HFF-Myc (cell line): ENCODE measurements at places on chromosomes 2 and 18.

- DNase-seq, result no peak
These were observed 37.4 kb downstream of the CHN1 start for GRCh38 chr2:174967691-174968260.

- no peak for DNase-seq
These were observed 204.9 kb upstream of the ACVR2A start for GRCh38 chr2:147639891-147640290.

GRCh38 chr2:96093528-96093927 is 22.8 kb downstream of the ADRA2B start:
- DNase-seq, result no peak

GRCh38 chr2:200174433-200175216 is 131.9 kb upstream of the SPATS2L start:
- DNase-seq, result no peak

- no peak for DNase-seq
These were observed 2.7 kb downstream of the BMPR2 start for GRCh38 chr2:202378662-202379358.

DNA sequence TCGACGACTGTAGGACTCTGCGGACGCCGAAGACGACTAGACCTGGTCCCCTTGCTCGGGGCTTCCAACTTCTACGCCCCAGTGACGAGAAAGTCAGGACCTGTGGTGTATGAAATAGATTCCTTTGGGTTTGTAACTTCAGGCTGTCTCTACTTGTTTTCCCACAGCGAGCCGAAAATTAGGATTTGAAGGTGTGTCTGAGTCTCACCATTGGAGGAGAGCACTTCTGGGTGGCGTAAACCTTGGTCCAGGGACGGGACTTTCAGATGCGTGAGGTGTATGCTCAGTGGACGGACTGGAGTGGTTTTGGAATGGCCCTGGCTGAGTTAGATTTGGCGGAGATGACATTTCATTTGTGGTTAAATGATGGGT is 1.3 kb downstream of the BIRC6 start:
- no peak for DNase-seq

- no peak for DNase-seq
These were observed 52.0 kb upstream of the CALCRL start for GRCh38 chr2:187499941-187500532.

DNA sequence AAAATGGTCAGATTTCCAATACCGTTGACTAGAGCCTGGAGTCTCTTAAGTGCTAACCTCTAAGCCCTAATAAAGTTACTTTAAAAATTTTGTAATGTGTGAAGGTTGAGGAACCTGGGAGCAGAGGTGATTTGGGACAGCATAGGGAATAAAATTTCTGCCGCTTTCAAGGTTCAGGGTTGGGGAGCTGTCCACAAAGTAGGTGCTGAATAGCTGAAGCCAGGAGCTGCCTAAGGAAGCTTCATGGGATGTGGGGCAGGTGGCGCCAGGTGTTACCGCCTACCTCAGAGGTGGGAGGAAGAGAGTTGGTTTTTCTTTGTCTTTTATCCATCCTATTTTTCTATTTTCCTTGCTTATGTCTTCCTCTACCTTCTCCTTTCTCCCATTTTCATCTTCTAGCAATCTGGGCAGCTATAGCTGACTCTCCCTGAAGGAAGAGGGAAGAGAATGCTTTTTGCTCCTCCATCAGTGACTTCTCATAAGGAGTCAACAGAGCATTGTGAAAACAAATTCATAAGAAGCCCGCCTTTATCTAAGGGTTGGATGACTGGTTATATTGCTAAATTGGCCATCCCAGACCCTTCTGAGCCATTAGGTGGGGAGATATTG is 178.7 kb downstream of the CLIP4 start:
- no peak for DNase-seq

- peak; percentile 94 for DNase-seq
These were observed 56.9 kb upstream of the CCDC141 start for GRCh38 chr2:179106676-179107428.

GRCh38 chr2:102619414-102620319 is at the start of gene SLC9A2:
Gene SLC9A2, plus strand, starts transcription at chr2:102619553. Its CDS starts 296 bp downstream, at chr2:102619849.
- no peak for DNase-seq

DNA sequence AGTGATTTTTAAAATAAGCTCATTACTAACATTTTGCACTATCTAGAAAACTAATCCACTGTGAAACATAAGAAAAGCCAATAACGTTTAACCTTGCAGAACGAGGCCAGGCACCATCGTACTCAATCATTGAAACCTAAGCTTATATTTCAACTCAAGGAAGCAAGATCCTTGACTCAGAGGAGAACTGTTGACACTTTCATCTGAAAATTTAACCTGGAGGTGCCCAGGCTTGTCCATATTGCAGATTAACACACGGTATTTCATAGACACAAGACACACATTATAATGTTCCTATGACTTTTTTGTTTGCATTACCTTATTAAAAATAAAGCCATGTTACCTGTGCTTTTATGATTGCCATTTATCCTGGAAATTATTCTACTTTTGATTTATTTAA is 89.6 kb downstream of the ZNF385B start:
- DNase-seq, result no peak

DNA sequence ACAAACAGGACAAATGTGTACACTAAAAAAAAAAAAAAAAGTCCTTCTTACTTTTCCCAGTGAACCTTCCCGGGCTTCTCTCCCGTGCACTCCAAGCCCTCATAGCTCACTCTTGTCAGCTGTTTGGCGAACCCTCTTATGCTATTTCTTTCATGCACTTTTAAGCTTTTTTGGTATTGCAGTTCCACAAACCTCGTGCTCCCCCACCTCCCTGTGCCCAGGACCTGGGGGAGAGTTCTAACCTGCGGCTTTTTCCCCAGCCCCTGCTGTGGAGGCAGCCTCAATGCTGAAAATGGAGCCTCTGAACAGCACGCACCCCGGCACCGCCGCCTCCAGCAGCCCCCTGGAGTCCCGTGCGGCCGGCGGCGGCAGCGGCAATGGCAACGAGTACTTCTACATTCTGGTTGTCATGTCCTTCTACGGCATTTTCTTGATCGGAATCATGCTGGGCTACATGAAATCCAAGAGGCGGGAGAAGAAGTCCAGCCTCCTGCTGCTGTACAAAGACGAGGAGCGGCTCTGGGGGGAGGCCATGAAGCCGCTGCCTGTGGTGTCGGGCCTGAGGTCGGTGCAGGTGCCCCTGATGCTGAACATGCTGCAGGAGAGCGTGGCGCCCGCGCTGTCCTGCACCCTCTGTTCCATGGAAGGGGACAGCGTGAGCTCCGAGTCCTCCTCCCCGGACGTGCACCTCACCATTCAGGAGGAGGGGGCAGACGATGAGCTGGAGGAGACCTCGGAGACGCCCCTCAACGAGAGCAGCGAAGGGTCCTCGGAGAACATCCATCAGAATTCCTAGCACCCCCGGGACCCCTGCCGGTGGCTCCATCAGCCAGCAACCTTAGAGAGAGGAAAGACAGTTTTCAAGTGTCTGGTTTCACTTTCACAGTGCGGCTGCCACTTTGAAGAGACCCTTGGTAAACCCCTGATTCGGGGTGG is 826 bp downstream of the KCNE4 start:
- DNase-seq, result no peak

DNA sequence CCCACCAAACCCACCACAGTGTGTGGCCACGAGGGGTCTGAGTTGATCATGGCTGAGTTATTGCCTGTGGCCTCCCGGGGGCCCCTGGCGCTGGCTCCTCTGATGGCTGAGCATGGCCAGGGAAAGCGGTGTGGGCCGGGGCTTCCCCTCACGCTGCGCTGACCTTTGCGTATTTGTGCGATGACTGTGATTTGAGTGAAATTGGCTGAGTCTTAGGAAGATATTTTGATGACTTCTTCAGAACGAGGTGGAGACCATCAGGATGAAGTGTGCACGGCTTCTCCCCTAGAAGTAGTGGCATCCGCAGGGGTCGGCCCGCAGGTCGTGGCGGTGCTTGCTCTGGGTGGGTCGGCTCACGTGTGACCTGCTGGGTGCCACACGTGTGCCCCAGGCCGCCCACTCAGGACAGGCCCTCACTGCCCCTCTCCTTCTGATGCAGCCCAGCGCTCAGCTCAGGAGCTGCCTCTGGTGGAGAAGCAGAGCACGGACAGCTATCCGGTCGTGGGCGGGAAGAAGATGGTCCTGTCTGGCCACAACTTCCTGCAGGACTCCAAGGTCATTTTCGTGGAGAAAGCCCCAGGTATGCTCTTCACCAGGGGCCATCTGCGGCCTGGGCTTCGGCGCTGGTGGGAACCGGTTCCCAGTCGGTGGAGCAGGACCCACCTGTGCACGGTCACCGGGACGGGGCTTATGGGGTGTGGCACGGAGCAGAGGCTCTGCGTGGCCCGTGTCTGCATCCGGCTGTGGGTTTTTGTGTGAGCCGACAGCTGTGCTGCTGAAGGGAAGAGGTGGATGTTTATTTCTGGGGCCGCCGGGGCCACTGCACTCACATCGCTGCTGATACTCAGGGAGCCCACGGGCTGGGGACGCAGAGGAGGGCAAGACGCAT is 55.8 kb downstream of the NFATC1 start:
- no peak for DNase-seq

- no peak for DNase-seq
These were observed 38.6 kb upstream of the BZW1 start for GRCh38 chr2:200773083-200773482.
